ENCODE measurements at places on chromosomes 4 and X.

DNA sequence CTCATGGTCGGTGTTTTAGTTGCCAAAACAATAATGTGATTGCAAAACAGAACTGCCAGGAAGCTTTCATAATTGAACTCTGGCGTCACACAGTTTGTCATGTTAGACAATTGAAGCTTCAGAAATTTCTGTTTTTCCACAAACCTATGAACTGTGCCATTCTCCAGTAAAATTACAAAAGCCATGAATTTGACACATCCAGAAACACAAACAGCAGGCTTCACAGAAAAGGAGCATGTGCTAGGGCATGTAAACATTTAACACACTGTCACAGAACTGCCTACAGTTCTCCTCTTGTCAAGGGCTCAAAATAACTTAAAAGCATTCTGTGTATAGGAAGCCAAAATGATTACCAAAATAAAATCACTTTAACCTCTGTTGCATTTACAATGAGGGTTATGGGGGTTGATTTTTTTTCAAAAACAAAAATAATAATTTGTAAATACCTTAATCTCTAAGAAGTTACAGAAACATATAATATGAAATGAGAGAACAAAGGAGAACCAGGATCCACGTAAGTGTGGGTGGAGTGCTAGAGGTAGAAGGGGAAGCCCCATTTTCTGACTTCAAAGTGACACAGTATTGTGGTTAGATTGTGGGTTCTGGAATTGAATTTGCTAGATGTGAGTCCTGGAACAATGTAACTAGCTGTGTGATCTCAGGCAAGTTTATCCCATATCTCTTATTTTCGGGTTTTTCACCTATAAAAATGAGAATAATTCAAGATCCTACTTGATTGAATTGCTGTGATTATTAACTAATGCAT, 295.0 kb downstream of the CENPC start:
- DNase-seq: no peak

- no peak for DNase-seq
These were observed 31.1 kb downstream of the STK32B start for GRCh38 chr4:5082376-5082775.

GRCh38 chr4:2261110-2261852, 628 bp downstream of the MXD4 start:
- peak; percentile 62 for DNase-seq

DNA sequence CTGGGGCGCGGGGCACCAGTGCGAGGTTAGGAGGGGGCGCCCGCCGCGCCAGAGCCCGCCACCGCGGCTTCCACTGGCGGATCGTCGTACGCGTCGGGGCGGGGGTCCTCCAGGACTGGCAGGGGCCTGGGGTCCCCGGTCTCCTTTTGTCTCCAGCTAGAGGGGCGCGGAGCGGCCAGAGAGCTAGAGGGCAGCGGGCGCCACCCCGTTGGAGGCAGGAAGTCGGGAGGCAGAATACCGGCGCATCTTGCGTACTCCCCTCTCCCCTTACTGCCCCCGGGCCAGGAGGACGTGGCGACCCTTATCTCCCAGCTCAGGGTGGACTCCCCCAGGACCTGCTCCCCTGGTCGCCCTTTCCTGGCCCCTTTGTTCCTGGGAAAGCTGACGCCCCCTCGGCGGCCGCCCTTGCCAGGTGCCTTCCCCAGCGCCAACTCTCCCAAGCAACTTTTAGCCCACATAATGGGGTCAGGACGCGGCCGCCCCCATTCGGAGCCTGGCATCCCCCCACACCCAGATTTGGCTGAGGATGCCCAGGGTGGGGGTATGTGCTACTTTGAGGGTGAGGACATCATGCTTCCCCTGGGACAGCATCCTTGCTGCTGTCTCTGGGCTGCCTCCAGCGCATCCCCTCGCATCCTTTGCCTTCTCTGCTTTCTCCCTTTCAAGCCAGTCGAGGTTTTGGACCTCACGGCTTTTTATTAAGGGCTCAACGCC, 933 bp downstream of the CNKSR2 start:
- peak; percentile 0 for DNase-seq

- DNase-seq: no peak
These were observed 11.4 kb downstream of the FTSJ1 start for GRCh38 chrX:48487362-48487798.

- DNase-seq: no peak
These were observed 40.4 kb downstream of the HPGDS start for GRCh38 chr4:94302191-94302590.

Measured in CD4-positive, alpha-beta T cell treated with Interferon alpha-2 for 1 hour (primary cell).